ENCODE measurements at places on chromosomes 6 and 20. TPM values are rescaled to one million over a fixed set of nuclear protein-coding genes. Genes with fewer than 3 reads are reported as not detected.

DNA sequence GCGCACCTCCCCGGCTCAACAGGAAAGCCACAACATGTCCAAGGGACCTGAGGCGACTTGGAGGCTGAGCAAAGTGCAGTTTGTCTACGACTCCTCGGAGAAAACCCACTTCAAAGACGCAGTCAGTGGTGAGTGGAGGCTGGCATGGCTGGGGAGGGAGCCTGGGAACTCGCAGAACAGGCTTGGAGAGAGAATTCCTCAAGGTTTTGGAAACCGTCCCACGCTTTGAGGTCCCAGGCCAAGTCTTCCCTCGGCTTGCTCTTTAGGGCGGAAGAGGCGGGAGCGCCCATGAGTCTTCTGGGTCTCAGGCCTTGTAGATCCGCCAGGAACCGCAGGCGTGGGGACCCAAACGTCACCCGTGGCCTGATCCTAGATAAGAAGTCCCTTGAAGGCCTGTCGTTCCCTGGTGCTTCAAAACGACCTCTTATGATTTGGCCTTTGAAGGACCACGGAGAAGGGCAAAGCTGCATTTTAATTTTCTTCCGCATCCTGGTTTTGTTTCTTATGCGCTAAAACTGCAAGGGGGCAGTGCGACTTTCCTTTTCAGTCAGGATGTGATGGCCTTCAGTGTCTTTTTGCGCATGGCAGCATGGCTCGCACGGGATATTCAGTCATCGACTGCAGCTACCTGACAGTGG lies 2.0 kb downstream of the LAMP5 start:
- H3K27me3 ChIP-seq, result peaks cover 66% of the 10 kb centered on the region
- H3K4me3 ChIP-seq, result no peak overlapping the region
- DNase-seq, result no peak
- no peaks in the 10 kb centered on the region for H3K36me3 ChIP-seq
- H3K27ac ChIP-seq, result no peak overlapping the region
- H3K4me1 ChIP-seq, result peaks cover 8% of the 10 kb centered on the region

GRCh38 chr6:32110632-32111031 lies 1.5 kb upstream of the TNXB start:
- H3K27ac ChIP-seq, result no peak overlapping the region
- no peak for DNase-seq
- H3K4me3 ChIP-seq, result no peak overlapping the region
- H3K4me1 ChIP-seq, result peaks cover 69% of the 10 kb centered on the region
- H3K36me3 ChIP-seq, result peaks cover 22% of the 10 kb centered on the region

GRCh38 chr6:118639054-118639964 lies 12.1 kb downstream of the CEP85L start:
- no peaks in the 10 kb centered on the region for H3K27me3 ChIP-seq
- H3K27ac ChIP-seq, result no peak overlapping the region
- H3K36me3 ChIP-seq, result peaks cover 5% of the 10 kb centered on the region
- DNase-seq, result no peak
- no peak overlapping the region for H3K4me3 ChIP-seq

DNA sequence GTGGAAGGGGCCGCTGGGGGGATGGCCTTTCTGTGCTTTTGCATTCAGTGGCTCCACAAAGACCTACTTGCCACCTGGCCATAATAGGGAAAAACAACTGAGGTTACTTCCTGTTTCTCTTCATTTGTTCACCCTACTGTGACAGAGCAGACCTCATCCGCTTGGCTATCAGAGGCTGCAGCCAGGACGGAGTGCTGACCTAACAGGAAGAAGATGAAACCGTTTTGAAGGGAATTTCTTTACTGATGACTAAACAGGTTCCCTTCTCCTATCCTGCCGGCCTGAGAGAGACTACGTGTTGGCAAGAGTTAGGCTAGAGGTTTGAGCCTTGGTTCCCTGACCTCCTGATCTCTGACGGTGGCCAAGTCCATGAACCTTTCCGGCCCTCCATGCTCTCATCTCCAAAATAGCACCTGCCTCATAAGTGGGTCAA lies 21.3 kb downstream of the PRR18 start:
- no peak overlapping the region for H3K27ac ChIP-seq
- no peak overlapping the region for H3K4me3 ChIP-seq
- no peaks in the 10 kb centered on the region for H3K36me3 ChIP-seq
- no peaks in the 10 kb centered on the region for H3K4me1 ChIP-seq
- DNase-seq, result no peak
- H3K27me3 ChIP-seq, result peaks cover 3% of the 10 kb centered on the region

GRCh38 chr6:34597605-34598353 lies 41.6 kb upstream of the SPDEF start:
- H3K4me1 ChIP-seq, result peaks cover 47% of the 10 kb centered on the region
- peaks cover 2% of the 10 kb centered on the region for H3K27me3 ChIP-seq
- H3K4me3 ChIP-seq, result no peak overlapping the region
- DNase-seq, result no peak

GRCh38 chr6:32436995-32437836 lies 2.5 kb upstream of the HLA-DRA start:
- H3K27me3 ChIP-seq, result peaks cover 8% of the 10 kb centered on the region
- no peak overlapping the region for H3K4me3 ChIP-seq
- DNase-seq, result peak; percentile 7
- no peak overlapping the region for H3K27ac ChIP-seq
- H3K4me1 ChIP-seq, result no peaks in the 10 kb centered on the region
- H3K36me3 ChIP-seq, result no peaks in the 10 kb centered on the region

- no peak overlapping the region for H3K27ac ChIP-seq
- peaks cover 10% of the 10 kb centered on the region for H3K4me1 ChIP-seq
- no peak overlapping the region for H3K4me3 ChIP-seq
- no peak for DNase-seq
These were observed 2.3 kb downstream of the TINAG start for GRCh38 chr6:54310377-54311152.

DNA sequence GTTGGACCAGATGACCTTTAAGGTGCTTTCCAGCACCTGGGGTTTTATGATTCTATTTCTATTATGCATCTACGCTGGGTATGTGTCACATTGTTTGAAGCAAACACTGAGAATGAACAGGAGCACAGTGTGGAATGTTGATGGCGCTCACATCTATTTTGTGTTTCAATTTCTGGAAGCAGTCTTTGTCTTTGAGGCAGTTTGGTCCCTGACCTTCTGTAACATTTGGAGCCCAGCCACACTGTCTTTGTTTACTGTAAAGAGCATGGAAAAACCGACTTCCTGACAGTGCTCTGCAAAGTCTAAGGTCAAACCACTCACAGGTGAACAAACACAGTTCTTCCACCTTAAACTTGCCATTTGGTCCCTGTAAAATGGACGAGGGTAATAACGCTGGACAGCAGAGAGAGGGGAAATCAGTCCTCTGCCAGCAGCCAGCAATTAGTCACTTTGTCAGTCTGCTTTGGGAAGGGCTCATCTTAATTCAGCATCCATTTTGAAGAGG lies 155.5 kb downstream of the PRL start:
- no peak overlapping the region for H3K4me3 ChIP-seq
- H3K36me3 ChIP-seq, result no peaks in the 10 kb centered on the region
- H3K27me3 ChIP-seq, result no peaks in the 10 kb centered on the region
- no peak overlapping the region for H3K27ac ChIP-seq
- DNase-seq, result no peak

DNA sequence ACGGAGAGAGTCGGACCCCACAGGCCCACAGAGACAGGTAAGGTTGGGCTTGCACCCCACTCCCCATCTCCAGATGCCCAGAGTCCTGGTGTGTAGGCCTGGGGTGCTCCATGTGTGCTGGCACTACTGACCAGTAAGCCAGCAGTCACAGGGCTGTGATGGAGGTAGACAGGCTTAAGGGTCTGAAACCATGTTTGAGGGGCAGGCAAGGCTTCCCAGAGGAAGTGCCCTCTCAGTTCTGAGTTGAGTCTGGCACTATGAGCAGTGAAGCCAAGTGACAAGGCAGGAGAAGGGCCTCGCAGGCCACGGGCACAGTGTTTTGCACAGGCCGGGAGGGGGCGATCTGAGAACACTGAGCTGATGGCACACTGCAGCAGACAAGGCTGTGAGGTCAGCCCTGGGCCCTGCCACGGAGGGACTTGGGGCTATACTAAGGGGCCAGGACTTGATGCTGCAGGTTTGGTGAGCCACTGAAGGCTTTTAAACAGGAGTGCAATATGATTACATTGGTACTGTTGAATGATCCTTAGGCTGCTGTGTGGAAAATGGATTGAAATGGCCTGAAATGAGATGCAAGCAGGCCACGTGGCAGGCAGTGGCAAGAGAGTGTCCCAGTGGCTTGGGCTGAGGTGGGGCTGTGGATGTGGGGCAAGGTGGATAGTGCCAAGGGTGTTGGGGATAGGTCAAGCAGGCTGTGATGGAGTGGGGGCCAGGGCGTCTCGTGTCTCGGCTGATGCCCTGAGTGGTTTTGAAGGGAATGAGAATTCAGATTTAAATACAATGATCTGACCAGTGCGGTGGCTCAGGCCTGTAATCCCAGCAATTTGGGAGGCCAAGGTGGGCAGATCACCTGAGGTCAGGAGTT lies 20.3 kb downstream of the TTBK1 start:
- H3K27me3 ChIP-seq, result peaks cover 25% of the 10 kb centered on the region
- DNase-seq, result peak; percentile 63
- H3K4me3 ChIP-seq, result no peak overlapping the region
- 0 out of 2 replicates have a peak, but pooled peaks cover under 1% of the 10 kb centered on the region for H3K4me1 ChIP-seq
- H3K27ac ChIP-seq, result no peak overlapping the region

GRCh38 chr20:62549029-62549428 lies 73.2 kb upstream of the GATA5 start:
- DNase-seq, result no peak
- H3K27me3 ChIP-seq, result peaks cover 27% of the 10 kb centered on the region
- no peak overlapping the region for H3K27ac ChIP-seq
- no peak overlapping the region for H3K4me3 ChIP-seq
- no peaks in the 10 kb centered on the region for H3K4me1 ChIP-seq

- no peak for DNase-seq
- H3K36me3 ChIP-seq, result no peaks in the 10 kb centered on the region
- H3K27ac ChIP-seq, result no peak overlapping the region
- no peak overlapping the region for H3K4me3 ChIP-seq
- peaks cover 20% of the 10 kb centered on the region for H3K4me1 ChIP-seq
These were observed 31.6 kb downstream of the CBFA2T2 start for GRCh38 chr20:33521461-33521860.

BPIFB1 gene
- total RNA-seq, result not detected

- H3K4me3 ChIP-seq, result no peak overlapping the region
- no peaks in the 10 kb centered on the region for H3K36me3 ChIP-seq
- no peaks in the 10 kb centered on the region for H3K4me1 ChIP-seq
- H3K27ac ChIP-seq, result no peak overlapping the region
- H3K27me3 ChIP-seq, result peaks cover 1% of the 10 kb centered on the region
- no peak for DNase-seq
These were observed 20.3 kb upstream of the SMOC2 start for GRCh38 chr6:168420706-168421105.

TFAP2A gene
- 74.0 TPM for total RNA-seq

DNA sequence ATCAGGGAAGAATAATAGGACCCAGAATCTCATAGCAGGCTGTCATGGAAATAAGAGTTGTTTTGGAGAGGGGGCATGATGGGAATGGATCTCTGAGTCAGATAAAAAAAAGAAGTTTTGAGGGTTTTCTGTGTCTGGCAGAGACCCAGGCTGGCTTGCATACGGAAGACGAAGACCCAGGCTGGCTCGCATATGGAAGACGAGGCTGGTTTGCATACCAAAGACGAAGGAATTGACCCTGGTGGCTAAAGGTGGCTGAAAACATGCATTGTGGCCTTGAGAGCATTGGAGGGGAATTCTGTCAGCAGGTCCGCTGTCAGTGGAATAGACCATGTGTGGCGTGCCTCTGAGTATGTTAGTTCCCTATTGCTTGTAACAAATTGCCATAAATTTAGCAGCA lies 335.1 kb downstream of the BTBD3 start:
- no peak overlapping the region for H3K27ac ChIP-seq
- no peak overlapping the region for H3K4me3 ChIP-seq
- no peaks in the 10 kb centered on the region for H3K4me1 ChIP-seq
- peaks cover 2% of the 10 kb centered on the region for H3K27me3 ChIP-seq
- DNase-seq, result no peak
- H3K36me3 ChIP-seq, result no peaks in the 10 kb centered on the region

GRCh38 chr6:155389130-155389529 lies 66.5 kb downstream of the NOX3 start:
- H3K4me3 ChIP-seq, result no peak overlapping the region
- H3K27me3 ChIP-seq, result no peaks in the 10 kb centered on the region
- peaks cover 37% of the 10 kb centered on the region for H3K4me1 ChIP-seq
- H3K36me3 ChIP-seq, result peaks cover 16% of the 10 kb centered on the region

- H3K4me1 ChIP-seq, result peaks cover 19% of the 10 kb centered on the region
- no peaks in the 10 kb centered on the region for H3K36me3 ChIP-seq
- no peak overlapping the region for H3K4me3 ChIP-seq
- no peak overlapping the region for H3K27ac ChIP-seq
These were observed 279.7 kb downstream of the GMDS start for GRCh38 chr6:1965596-1966224.

- H3K4me3 ChIP-seq, result no peak overlapping the region
- H3K36me3 ChIP-seq, result no peaks in the 10 kb centered on the region
- no peaks in the 10 kb centered on the region for H3K4me1 ChIP-seq
- no peak overlapping the region for H3K27ac ChIP-seq
- peaks cover 2% of the 10 kb centered on the region for H3K27me3 ChIP-seq
These were observed 59.7 kb downstream of the PHACTR1 start for GRCh38 chr6:12776291-12776690.

DNA sequence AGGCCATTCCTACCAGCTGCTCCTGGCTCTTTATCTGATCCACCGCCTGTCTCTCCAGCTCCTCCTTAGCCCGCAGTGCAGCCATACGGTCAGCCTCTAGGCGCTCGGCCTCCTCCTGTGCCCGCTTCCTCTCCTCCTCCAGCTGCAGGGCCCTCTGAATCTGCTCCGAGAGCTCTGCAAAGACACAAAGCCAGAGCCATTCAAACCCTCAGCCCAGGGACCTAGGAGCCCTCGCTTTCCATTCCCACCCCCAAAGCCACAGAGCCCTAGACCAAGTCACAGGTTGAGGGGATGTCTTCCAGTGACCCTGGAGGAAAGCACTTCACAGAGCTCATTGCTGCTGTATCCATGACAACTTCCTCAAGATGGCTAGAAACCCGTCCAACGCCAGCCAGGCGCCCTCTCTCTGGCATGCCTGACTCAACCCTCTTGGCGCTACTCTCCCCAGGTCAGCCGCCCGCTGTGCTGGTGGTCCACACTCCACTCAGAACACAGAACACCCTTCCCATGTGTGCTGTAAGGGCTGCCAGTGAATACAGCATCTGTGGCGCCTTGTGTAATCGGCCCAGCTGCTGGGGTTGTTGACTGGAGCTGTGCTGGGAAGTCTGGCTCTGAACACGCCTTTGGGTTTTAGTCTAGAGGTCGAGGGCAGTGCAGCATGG lies 49.3 kb downstream of the EZR start:
- peaks cover 3% of the 10 kb centered on the region for H3K27me3 ChIP-seq
- no peak for DNase-seq
- no peak overlapping the region for H3K4me3 ChIP-seq
- H3K4me1 ChIP-seq, result peaks cover 8% of the 10 kb centered on the region

PREX1 gene
- total RNA-seq, result 3.3 TPM

DNA sequence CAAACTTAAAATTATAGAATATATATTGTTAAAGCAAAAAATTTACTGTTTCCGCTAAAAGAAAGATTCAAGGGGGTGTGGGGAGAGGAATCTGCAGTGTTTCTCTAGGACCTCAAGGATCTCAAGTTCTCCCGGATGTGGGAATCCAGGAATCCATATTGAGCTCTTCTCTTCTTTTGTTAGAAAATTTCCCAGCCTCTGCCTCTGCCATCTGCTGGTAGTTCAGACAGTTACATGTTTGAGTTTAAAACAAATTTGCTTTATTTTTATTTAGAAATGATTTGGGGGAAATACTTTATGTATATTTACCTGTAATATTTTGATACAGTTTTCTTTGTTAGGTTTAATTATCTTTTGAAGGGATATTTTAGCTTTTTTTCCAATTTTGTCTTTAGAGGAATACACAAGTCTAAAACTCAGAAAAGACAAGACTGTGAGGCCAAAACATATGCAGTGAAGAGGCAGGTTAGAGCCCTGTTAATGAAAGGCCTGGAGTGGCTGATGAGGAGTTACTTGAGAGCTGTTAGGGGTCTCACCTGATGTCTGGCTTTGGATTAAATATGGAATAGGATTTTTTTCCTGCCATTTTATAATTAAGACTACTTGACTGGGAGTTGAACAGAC lies 268.8 kb downstream of the ARID1B start:
- peaks cover 44% of the 10 kb centered on the region for H3K4me1 ChIP-seq
- no peaks in the 10 kb centered on the region for H3K36me3 ChIP-seq
- DNase-seq, result peak; percentile 64
- no peak overlapping the region for H3K4me3 ChIP-seq

All from HFFc6 (cell line).